ENCODE measurements at places on chromosomes 16 and 17.

DNA sequence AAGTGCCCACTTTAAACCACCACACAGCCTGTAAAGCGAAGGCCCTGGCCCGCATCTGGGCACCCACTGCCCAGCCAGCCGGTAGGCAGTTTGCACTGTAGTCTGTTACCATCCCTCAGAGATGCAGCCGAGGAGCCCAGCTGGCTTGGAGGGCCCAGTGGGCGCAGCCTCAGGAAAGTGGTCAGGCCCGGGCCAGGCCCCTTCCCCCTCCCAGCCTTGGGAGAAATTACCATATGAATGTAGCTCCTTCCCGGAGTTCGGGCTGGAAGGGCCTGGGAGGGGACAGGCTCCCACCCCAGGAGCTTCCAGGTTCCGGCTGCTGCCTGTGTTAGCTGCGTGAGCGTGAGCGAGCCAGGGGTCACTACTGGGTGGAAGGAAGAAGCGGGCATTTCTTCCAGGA lies 325.4 kb downstream of the SEC14L1 start:
- DNase-seq = no peak

- no peak for DNase-seq
Measured at GRCh38 chr17:41301204-41301790, 1.4 kb downstream of the KRTAP29-1 start.

DNA sequence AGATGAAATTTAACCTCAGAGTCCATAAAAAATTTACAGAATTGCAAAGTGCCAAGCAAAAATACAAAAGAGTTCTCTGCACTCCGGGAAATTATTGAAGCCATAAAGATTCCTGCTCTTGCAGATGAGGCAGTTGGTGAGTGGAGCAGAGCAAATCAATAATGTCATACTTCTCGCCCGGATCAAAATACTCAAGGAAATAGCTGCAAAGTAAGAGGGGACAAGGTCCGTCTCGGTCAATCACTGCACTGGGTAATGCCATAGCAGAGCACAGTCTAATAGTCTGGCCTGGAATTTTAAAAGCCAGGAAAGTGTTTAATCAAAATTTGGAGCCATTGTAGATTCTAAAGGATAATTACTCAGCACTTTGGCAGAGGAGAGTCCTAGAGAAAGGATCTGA lies 58.9 kb downstream of the GP2 start:
- DNase-seq = no peak

GRCh38 chr17:50440172-50440837 lies 14.3 kb downstream of the ACSF2 start:
- DNase-seq = no peak

- no peak for DNase-seq
Measured at GRCh38 chr16:49283376-49284049, 1.9 kb upstream of the CBLN1 start.

GRCh38 chr17:1446201-1446600 lies 9.8 kb downstream of the CRK start:
- DNase-seq = no peak

- peak; percentile 74 for DNase-seq
Measured at GRCh38 chr16:28210979-28211588, 681 bp downstream of the XPO6 start.

DNA sequence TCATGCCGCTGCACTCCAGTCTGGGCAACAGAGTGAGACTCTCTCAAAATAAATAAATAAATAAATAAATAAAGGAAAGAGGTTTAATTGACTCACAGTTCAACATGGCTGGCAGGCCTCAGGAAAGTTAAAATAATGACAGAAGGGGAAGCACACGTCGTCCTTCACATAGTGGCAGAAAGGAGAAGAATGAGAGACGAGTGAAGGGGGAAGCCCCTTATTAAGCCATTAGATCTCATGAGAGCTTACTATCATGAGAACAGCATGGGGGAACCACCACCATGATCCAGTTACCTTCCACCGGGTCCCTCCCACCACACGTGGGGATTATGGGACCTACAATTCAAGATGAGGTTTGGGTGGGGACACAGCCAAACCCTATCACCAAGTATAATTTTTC lies 54.5 kb downstream of the PAFAH1B1 start:
- DNase-seq = no peak

GRCh38 chr17:38914741-38915638 lies 10.4 kb upstream of the LASP1NB start:
- DNase-seq = no peak

DNA sequence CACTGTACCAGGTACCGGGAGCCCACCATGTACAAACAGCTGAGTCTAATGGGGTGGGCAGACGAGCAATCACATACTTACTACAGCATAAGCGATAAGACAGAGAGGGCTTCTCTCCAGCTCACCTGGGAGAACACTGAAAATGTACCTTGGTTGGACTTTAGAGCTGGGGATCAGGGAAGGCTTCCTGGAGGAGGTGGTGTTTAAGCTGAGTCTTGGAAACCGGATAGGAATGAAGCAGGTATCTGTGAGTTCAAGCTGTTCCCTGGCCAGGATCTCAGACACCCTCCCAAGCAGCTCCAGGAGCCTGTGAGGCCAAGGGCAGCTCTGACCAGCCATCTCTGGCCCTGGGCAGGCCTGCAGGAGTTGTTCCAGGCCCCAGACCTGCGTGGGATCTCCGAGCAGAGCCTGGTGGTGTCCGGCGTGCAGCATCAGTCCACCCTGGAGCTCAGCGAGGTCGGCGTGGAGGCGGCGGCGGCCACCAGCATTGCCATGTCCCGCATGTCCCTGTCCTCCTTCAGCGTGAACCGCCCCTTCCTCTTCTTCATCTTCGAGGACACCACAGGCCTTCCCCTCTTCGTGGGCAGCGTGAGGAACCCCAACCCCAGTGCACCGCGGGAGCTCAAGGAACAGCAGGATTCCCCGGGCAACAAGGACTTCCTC lies 8.0 kb upstream of the SERPINF1 start:
- DNase-seq = no peak

DNA sequence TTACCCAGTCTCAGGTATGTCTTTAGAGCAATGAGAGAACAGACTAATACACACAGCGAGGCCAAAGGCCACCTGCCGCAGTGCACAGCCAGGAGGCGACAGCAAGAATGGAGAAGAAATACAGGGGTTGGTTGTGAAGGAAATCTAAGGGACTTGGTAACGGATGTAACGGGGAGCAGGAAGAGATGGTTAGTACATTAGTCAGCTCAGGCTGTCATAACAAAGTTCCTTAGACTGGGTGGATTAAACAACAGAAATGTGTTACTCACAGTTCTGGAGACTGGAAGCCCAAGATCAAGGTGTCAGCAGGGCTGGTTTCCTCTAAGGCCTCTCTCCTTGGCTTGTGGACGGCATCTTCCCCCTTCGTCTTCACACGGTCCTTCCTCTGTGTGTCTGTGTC lies 47.1 kb downstream of the TVP23C start:
- DNase-seq = peak; percentile 17

GRCh38 chr17:8986295-8986694 lies 20.8 kb upstream of the PIK3R5 start:
- DNase-seq = no peak

- peak; percentile 9 for DNase-seq
Measured at GRCh38 chr16:87324411-87325275, 7.5 kb upstream of the C16orf95 start.

- DNase-seq = no peak
Measured at GRCh38 chr17:36837195-36837938, 99.9 kb upstream of the LHX1 start.

DNA sequence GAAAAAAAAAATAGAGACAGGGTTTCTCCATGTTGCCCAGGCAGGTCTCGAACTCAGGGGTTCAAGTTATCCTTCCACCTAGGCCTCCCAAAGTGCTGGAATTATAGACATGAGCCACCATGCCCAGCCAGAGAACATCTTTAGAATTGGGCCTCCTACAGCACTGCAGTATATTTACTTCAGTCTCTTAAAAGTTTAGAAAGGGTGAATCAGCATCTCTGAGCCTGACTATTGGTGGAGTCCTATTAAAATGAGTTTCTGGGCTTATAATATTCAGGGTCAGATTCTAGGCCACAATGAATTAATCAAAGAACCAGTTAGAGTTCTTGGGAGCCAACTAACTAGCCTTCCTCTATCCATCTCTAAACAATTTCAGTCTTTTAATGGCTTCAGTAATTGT lies 22.8 kb downstream of the TADA2A start:
- peak; percentile 5 for DNase-seq

GRCh38 chr16:30658731-30659506 lies 688 bp downstream of the FBRS start:
- DNase-seq = peak; percentile 98

GRCh38 chr17:68775318-68775717 lies 174.2 kb upstream of the FAM20A start:
- peak; percentile 56 for DNase-seq

DNA sequence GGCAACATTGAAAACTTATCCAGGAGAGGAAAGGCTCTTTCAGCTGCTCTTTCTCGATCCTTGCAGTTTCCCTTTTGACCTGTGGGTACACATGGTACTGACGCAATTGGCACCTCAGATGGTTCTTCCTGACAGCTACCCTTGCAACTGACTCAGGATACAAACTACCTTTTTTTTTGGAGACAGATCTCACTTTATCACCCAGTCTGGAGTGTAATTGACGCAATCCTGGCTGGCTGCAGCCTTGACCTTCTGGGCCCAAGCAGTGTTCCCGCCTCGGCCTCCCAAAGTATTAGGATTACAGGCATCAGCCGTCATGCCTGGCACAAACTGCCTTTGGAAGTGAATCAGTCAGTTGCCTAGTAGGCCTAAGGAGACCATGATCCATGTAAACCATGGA lies 607.2 kb downstream of the WWOX start:
- DNase-seq = no peak

Measured in fibroblast of skin of abdomen (primary cell).